HL-60 (cell line): ENCODE measurements at places on chromosomes 1 and 21.

DNA sequence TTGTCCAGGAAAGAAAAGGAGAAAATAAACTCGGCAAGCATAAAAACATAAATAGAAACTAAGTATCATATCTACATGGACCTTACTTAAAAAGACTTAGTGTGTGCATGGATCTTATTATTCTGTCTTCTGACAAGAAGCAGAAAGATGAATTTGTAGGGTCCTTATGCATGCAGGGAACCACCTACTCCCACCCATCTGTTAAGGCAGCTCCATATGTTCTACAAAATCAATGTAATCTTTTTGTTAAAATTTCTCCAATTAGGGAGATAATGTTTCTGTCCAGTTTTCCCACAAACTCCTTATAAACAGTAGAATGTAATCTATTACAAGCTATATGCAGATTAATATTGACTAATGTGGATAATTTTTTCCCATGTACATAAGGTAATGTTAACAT is 13.9 kb upstream of the PTPN14 start:
- no peak for DNase-seq

DNA sequence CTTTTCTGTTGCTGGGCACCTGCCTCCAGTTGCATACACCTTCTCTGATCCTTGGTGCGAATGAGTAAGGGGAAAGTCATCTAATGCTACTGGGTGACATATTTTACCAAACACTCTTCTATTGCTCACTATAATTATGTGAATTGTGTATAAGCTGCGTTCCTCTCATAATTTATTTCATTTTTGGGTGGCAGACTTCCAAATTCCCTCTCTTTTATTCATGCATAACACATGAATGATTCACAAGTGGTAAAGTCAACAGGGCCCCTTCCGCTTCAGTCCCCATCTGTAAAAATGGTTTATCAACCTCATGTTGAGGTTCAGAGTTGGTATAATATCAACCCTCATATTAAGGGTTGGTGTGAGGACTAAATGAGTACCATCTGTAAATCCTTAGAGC is 3.2 kb upstream of the QSOX1 start:
- DNase-seq, result no peak

GRCh38 chr1:55318116-55318817 is 103.1 kb upstream of the USP24 start:
- DNase-seq, result no peak

DNA sequence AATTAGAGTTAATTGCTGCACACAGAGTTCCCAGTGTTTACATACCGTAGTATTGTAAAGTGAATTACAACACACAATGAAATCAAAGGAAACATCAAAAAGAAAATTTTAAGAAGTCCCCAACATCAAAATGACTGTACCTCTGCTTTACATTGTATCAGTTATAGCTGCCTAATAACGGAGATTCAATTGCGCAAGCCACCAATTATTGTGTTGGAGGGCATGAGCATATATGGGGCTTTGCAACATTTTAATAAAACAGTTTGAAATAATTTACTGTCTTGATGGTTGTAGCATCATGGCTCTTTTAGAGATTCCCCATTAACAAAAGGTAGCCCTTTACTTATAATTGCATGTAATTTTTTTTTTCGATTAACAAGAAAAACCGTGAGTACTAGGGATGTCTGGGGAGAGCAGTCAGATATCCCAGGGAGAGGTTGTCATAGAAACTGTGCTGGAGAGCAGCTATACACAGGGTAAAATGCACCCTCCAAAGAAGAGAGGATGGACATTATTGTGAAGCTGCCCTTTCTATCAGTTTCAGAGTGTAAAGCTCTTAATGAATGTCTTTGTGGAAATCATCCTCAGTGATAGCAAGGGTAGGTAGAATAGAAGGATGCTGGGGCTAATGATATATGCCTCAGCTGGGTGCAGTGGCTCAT is 55.9 kb upstream of the BTG3 start:
- DNase-seq, result no peak

DNA sequence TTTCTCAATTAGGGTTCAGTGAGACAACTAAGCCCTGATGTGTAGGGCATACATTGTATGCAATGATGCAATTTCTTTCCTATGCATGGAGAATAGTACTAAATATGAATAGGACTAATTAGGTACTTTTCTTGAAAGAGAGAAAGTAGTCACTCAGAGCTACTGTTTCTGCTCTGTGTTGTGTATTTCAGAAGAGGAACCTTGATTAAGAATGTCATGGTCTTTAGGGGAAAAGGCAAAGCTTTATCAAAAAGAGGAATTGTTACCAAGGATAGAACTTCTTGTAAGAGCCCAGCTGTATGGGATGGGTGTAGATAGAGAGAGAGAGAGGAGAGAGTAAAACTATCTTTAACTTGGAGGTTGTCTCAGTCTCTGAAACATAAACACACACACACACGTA is 49.1 kb downstream of the HLX start:
- DNase-seq, result no peak

DNA sequence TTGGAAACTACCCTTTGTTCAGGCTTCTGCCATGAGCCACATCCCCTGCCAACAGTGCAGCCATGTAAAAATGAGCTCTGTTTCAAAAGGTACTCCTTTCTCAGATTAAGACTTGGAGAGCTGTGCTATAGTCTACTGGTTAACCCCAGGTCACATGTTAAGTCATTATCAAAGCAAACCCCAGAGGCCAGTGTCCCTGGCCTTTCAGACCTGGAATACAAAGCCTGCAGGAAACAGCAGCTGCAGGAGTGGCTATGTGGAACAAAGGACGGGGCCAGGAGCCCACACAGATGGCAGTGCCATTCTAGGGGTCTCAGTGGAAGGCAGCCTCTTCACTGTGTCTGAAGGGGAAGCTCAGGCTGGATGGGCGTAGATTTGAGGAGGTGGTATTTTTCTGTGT is 6.7 kb downstream of the ZNF496 start:
- DNase-seq, result no peak

- DNase-seq, result no peak
Observed at GRCh38 chr1:116431870-116432500, 58.9 kb downstream of the ATP1A1 start.

DNA sequence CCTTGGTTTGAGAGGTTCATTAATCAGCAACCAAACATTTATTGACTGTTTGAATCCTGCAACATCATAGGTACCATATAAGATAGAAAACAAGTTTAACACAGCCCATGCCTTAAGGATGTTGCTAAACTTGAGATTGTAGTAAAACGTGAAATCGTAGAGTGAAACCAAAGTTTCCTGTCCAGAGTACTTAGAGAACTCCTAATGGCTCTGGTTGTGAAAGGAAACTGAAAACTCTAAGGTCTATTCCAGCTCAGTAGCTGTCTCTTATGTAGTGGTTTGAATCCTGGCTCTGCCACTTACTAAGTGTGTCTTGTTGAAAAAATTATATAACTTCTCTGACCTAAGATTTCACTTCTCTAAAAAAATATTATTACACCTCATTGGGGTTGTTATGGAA is 310.9 kb downstream of the NTNG1 start:
- no peak for DNase-seq

DNA sequence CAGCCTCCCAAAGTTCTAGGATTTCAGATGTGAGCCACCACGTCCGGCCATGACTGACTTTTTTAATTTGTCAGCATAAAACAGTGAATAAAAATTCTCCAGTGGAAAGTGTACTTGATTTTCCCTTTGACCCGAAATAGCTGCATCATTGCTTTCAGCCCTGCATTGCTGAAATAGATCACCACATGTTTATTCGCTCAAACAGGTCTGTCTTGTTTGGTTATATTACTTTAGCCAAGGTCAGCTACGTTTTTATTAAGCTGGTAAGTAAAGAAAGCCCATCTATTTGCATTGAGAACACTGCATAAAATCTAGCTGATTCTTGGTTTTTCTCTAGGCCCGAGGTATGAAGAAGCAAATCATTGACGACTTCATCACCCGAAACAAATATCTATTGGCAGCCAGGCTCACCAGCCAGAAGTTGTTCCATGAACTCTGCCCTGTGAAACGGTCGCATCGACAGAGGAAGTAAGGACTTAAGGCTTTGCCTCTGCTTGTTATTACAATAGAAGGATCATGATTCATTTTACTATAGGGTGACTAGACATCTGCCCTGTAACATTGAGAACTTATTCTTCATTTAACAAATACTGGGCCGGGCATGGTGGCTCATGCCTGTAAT is 25.6 kb downstream of the AGMAT start:
- DNase-seq, result no peak

DNA sequence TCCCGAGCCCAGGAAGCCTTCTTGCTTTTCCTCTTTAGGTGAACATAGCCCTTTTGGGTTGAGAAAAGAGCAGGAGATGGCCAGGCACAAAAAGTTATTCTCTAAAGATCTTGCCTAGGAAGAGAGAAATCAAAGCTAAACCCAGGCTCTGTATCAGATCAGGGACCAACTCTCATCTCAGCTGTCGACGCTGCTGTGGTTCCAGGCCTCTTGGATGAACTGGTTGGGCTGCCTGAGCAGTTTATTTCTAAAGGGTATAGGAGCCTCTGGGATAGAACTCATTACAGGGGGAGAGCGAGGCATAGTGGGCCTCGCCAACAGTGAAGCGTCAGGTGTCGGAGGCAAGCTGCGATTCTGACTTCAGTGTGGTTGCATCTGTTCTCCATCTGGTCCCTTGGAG is 82.6 kb upstream of the F3 start:
- DNase-seq, result no peak

- DNase-seq, result no peak
Observed at GRCh38 chr1:18149027-18149641, 41.5 kb downstream of the IGSF21 start.

DNA sequence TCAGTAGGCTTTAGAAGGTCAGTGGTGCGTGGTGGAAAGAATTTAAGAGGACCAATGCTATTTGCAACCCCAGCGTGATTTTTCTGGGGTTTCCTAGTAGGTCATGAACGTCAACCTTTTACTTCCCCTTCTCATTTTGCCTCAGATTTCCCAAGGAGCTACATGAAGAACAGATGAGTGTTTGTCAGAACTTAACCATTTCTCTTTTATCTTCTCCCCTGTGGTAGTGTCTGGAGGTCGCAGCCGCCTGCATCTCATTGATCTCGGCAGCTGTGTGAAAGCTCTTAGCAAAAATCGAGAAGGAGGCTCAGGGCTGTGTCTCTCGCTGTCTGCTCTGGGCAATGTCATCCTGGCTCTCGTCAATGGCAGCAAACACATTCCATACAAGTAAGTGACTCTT is 491.1 kb downstream of the KIF26B start:
- DNase-seq, result no peak

DNA sequence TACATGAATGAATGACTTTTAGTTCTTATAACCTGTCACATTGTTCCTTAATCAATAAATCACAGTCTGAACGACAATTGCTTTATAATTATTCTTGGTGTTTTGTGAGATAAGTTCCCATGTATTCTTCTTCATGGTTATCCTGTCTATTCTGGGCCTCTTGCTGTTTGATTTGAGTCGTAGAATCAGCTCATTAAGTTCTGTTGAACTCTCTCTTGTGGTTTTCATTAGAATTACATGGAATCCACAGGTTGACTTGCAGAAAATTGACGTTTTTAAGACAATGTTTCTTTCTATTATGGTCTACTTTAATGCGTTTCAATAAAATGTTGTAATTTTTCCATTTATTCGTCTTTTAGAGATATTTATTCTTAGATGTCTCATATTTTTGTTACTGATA is 4.0 kb upstream of the LCE1A start:
- DNase-seq, result no peak

GRCh38 chr1:78143152-78143551 is 97.4 kb downstream of the GIPC2 start:
- DNase-seq, result no peak

DNA sequence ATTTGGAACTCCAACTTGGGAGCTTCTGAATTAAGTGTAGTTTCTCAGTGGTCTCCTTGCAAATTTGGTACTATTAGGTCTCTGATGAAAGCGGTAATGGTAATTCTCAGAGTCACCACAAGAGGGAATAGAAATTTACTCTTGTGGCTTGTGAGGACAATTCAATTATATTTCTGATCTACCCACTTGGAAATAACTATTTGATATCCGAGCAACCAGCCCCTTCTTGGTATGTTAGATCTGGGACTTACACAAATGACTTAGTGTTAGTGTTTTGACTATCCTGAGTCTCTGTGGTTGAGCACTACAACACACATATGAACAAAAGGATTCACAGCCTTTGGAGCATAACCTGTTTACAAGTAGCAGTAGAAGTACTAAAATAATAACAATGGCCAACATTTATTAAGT is 68.1 kb downstream of the RPS6KA1 start:
- peak; percentile 34 for DNase-seq

- no peak for DNase-seq
Observed at GRCh38 chr1:12169442-12170135, 2.8 kb downstream of the TNFRSF1B start.

- DNase-seq, result no peak
Observed at GRCh38 chr1:212606395-212607205, 2.0 kb upstream of the ATF3 start.

- no peak for DNase-seq
Observed at GRCh38 chr21:21898801-21899200, 900.6 kb downstream of the NCAM2 start.

DNA sequence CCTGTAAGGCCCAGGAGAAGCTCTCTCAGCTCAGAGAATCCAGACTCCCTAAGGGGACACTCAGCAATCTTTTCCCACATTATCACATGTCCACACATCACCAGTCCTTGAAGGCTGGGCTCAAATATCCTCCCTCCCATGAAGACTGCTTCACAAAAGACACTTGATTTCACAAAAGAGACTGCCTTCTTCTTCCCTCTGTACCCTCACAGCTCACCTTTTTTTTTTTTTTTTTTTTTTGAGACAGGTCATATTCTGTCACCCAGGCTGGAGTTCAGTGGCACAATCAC is 1.5 kb downstream of the CD58 start:
- DNase-seq, result no peak

GRCh38 chr1:226274138-226274537 is 34.8 kb downstream of the LIN9 start:
- no peak for DNase-seq

DNA sequence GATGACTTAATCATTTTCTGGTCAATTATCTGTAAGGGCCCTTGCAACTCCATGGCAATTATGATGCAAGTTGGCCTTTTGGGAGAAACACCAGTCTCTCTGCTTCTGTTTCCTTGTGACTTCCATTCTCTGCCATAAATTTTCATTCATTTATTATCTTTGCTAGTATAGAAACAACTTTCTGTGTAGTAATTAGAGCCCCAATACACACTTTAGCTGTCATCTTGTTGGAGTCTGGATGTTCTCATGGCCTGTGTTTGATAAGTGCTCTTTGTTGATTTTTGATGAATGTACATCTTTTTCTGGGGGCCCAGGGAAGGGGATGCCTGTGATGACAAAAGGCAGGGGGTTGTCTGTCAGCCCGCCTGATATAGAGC is 22.4 kb downstream of the PROX1 start:
- no peak for DNase-seq

DNA sequence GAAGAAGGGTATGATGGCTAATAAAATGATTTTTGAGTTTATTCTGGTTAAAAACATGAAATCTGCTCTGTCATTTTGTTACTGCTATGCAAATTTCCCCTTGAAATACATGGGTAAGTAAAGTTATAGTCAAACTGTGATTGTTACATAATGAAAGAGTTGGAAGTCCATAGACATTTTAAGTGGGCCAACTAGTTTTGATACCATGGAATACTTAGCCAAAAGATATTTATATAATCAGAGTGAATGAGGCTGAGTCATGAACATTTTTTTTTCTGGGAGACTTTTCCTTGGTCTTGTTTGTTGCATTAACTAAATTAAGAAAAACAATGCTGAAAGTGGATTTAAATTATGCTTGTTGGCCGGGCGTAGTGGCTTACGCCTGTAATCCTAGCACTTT is 58.2 kb upstream of the MPC2 start:
- DNase-seq, result no peak

- no peak for DNase-seq
Observed at GRCh38 chr1:62364721-62365120, 45.5 kb upstream of the KANK4 start.
